ENCODE measurements at places on chromosomes 7 and 10. TPM values are rescaled to one million over a fixed set of nuclear protein-coding genes. Genes with fewer than 3 reads are reported as not detected.

DNA sequence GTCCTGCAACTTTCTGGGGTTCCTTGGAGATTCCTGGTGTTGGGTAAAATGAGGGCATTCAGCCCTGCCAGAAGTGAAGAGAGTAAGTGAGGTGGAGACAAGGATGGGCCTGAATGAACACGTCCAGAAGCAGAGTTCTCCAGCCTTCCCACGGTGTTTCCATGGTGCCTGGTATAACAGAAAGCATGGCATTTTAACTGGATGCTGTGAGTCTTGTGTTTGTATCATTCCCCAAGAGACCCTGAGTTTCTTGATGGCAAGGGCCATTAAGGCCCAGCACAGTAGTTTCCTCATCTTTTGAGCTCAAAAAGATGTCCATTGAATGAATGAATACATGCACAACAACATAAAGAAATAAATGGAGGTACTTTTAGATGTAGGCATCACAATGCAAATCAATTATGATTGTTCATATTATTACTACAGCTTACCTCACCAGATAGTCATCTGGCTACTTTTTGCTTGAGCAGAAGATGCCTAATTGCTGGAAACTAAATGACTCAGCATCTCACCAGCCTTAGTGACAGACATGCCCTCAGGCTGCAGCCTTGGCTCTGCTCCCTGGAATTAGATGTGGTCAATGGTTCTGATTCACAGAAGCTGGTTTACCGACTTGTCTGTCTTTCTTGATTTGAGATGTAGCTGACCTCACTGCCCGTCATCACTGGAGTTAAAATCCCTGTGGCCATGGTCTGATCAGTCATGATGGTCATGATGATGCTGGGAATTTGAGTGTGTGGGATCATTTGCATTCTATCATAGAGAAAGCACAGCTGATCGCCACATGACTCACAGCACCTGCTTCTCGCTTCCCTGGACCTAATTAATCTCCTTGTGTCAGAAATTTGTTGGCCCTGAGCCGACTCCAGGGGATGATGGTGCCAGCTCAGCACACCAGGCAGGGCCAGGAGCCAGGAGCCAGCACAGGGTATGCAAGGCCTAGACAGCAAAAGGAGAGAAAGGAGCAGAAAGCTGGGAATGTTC is 83.9 kb downstream of the CXCL12 start:
- H3K27ac ChIP-seq, result no peak overlapping the region
- no peaks in the 10 kb centered on the region for H3K4me1 ChIP-seq
- H3K36me3 ChIP-seq, result no peaks in the 10 kb centered on the region
- no peak overlapping the region for H3K4me3 ChIP-seq
- peaks cover 4% of the 10 kb centered on the region for H3K27me3 ChIP-seq

- no peak overlapping the region for H3K27ac ChIP-seq
- H3K4me1 ChIP-seq, result peaks cover 35% of the 10 kb centered on the region
- peaks cover 48% of the 10 kb centered on the region for H3K27me3 ChIP-seq
- no peak for DNase-seq
These were observed 784 bp upstream of the SERPINE1 start for GRCh38 chr7:101125989-101126650.

DNA sequence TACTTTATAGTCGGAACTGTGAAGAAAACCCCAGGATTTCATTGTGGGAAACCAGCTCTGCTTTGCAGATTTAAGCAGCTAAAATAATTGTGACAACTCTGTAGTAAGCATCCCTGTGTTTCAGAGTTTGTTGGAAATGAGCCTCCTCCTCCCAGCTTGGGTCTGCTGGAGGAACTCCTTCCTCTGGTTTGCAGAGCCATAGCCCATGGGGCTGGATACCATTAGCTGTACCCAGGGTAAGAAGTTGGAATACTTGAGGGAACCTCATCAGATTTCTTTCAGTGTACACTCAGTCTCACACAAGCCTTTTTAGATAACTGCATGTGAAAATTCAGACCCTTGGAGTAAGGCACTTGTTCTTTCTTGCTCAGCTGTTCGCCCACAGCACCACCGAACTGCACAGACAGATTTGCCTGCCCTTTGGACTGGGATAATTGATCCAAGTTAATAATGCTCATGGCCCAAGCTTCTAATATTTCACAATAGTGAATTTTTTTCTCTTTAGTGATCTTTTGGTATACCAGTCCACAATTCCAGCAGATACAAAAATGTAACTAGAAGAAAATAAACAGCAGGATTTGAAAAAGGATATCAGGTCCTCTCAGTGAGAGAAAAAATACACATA is 467.4 kb upstream of the FZD8 start:
- no peaks in the 10 kb centered on the region for H3K36me3 ChIP-seq
- H3K27me3 ChIP-seq, result no peaks in the 10 kb centered on the region
- no peak overlapping the region for H3K27ac ChIP-seq
- DNase-seq, result no peak

PRPS1L1 gene
- total RNA-seq, result not detected

DNA sequence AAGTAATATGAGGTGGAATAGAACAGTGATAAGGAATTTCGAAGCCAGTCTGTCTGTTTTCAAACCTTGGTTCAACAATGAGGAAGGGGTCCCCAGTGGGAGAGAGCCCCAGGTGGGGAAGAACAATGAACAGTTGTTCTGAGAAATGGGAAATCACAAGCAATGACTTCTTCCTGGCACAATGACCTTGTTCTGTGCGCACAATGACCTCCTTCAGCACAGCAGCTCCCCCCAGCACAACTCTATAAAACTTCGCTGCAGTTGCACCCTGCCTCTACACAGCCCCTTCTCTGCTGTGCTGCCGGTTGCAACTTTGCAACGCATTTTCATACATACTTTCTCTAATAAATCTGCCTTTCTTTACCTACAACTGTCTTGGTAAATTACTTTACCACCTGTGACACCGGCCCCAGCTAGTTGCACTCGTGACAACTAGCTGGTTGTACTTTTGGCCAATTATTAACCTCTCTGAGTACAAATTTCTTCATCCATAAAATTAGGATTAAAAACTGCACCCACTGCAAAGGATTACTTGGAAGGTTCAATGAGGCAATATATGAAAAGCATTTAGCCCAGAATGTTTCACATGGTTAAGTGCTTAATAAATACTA is 40.5 kb downstream of the ASB4 start:
- H3K4me1 ChIP-seq, result no peaks in the 10 kb centered on the region
- no peak overlapping the region for H3K27ac ChIP-seq
- no peak for DNase-seq

GRCh38 chr10:76885816-76886215 is 751.8 kb downstream of the KCNMA1 start:
- H3K36me3 ChIP-seq, result no peaks in the 10 kb centered on the region
- H3K4me3 ChIP-seq, result no peak overlapping the region
- peaks cover 6% of the 10 kb centered on the region for H3K27me3 ChIP-seq
- DNase-seq, result no peak
- no peak overlapping the region for H3K27ac ChIP-seq
- no peaks in the 10 kb centered on the region for H3K4me1 ChIP-seq

DNA sequence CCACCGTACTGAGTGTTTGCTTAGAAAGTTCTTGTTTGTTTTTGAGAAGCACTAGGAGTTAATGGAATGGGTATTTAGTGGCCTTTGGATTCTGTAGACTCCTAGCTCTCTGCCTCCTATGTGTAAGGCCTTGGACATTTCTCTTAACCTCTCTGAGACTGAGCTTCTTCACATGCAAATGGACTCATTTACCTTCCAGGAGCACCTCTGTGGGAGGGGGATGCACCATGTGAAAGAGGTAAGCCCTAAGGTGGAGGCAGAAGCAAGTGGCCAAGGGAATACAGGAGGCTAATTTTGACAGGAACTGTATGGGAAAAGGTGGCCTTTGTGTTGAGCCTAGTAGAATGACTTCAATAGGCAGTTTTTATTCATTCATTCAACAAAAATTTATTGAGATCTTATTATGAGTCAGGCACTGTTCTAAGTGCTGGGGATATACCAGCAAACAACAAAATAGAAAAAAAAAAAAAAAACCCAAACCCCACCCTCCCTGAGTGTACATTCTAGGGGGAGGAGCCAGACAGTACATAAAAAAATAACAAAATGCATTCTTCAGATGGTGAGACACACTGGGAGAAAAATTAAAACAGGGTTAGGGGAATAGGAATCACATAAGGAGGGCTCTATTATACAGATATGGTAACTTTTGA is 9.2 kb upstream of the EPHA1 start:
- H3K36me3 ChIP-seq, result peaks cover 2% of the 10 kb centered on the region
- H3K4me3 ChIP-seq, result no peak overlapping the region
- H3K4me1 ChIP-seq, result peaks cover 12% of the 10 kb centered on the region
- H3K27ac ChIP-seq, result no peak overlapping the region
- no peak for DNase-seq

NPY4R gene
- not detected for total RNA-seq

DNA sequence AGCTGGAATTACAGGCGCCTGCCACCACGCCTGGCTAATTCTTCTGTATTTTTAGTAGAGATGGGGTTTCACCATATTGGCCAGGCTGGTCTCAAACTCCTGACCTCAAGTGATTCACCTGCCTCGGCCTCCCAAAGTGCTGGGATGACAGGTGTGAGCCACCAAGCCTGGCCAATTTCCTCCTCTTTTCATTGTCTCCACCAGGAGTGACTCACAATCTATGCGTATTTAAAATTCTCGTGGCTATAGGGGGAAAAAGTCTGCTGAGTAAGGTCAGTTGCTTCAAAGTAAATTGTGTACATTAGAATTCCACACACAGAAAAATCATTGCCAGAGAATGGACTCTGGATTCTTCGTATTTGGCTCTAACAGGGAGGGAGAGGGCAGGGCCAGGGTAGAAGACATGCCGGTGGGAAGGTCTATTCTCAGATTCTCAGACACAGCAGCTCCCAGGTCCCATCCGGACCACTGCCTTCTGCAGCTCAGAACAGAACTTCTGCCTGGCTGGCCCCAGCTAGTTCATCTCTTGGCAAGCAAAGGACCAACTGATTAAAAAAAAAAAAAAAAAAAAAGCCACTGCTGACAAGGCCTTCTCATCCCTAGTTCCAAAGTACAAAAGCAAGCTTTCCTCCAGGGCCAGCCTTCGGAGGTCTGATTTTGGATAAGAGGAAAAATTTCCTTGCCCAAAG is 22.2 kb downstream of the PSPH start:
- H3K27ac ChIP-seq, result no peak overlapping the region
- H3K36me3 ChIP-seq, result peaks cover 30% of the 10 kb centered on the region
- H3K4me3 ChIP-seq, result no peak overlapping the region
- no peak for DNase-seq

- H3K4me3 ChIP-seq, result no peak overlapping the region
- no peaks in the 10 kb centered on the region for H3K27me3 ChIP-seq
- H3K4me1 ChIP-seq, result no peaks in the 10 kb centered on the region
These were observed 108.7 kb downstream of the ETV1 start for GRCh38 chr7:13880789-13881188.

DNA sequence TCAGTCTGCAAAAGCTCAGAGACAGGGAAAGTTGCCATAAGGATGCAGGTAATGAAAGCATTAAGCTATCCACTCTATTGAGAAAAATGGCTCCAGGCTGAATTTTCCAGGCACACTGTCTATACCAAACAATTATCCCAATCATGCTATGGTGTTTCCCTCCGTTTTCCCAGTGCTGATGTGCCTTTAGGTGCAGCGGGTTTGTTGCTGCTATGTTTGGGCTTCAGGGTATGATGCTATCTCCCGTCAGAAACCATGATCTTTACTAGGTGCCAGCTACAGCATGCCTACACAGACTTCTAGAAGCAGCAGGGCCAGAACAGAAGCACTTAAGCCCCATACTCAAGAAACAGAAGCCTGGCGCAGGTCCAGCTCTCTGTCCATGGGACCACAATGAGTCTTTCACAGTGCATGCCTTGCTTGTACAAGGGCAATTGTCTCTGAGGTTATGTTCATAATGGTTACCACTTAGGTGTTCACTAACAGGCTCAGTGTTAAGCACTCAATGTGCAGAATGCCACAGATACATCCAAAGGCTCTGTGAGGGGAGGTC is 19.4 kb downstream of the STEAP1B start:
- no peak for DNase-seq
- no peak overlapping the region for H3K27ac ChIP-seq
- no peaks in the 10 kb centered on the region for H3K27me3 ChIP-seq
- H3K36me3 ChIP-seq, result no peaks in the 10 kb centered on the region
- peaks cover 7% of the 10 kb centered on the region for H3K4me1 ChIP-seq

NKX1-2 gene
- not detected for total RNA-seq

CALCR gene
- total RNA-seq, result not detected

- no peaks in the 10 kb centered on the region for H3K4me1 ChIP-seq
- H3K36me3 ChIP-seq, result no peaks in the 10 kb centered on the region
- no peak overlapping the region for H3K27ac ChIP-seq
- H3K27me3 ChIP-seq, result peaks cover 5% of the 10 kb centered on the region
- H3K4me3 ChIP-seq, result no peak overlapping the region
These were observed 24.1 kb downstream of the SEMA3D start for GRCh38 chr7:85162721-85163120.

STEAP1B gene
- 0.19 TPM for total RNA-seq

EBLN1 gene
- not detected for total RNA-seq

- H3K4me1 ChIP-seq, result no peaks in the 10 kb centered on the region
- H3K27ac ChIP-seq, result no peak overlapping the region
- H3K36me3 ChIP-seq, result no peaks in the 10 kb centered on the region
These were observed 33.8 kb upstream of the INPP5A start for GRCh38 chr10:132503581-132504421.

- no peak overlapping the region for H3K4me3 ChIP-seq
- H3K36me3 ChIP-seq, result no peaks in the 10 kb centered on the region
- H3K4me1 ChIP-seq, result no peaks in the 10 kb centered on the region
- H3K27me3 ChIP-seq, result no peaks in the 10 kb centered on the region
These were observed 1265.8 kb downstream of the REEP3 start for GRCh38 chr10:64786989-64787388.

- DNase-seq, result no peak
- H3K27me3 ChIP-seq, result no peaks in the 10 kb centered on the region
- peak overlapping the region; percentile 82 for H3K27ac ChIP-seq
- H3K4me1 ChIP-seq, result peaks cover 32% of the 10 kb centered on the region
These were observed 713 bp downstream of the IMMP2L start for GRCh38 chr7:111561654-111561903.

DNA sequence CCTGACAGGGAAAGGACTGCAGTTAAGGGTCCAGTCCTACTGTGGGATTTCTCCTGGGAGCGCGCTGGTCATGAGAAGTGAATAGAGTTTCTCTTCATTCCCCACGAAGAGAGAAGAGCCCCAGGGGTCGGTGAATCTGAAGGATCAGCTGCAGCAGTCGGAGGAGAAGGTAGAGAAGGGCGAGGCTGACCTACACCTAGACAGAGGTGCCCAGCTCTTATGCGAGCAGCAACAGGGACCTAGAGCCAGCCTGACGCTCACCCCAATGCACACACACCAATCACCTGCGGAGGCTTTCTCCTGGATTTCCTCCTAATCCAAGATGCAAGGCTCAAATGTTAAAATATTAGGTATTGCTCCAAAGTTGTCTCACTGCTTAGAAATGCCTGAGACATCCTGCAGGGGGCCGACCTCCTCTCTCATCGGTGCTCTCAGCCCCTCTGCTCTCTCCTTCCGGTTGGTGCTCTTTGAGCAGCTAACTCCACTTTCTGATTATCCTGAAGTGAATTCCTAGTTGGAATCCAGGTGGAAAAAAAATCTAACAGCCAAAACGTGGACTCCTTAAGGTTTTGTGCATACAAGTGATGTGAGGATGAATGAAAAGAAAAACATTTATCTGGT is 176.4 kb downstream of the AHR start:
- no peak overlapping the region for H3K4me3 ChIP-seq
- DNase-seq, result no peak
- no peak overlapping the region for H3K27ac ChIP-seq
- no peaks in the 10 kb centered on the region for H3K4me1 ChIP-seq

All from activated naive CD4-positive, alpha-beta T cell treated with anti-CD3 and anti-CD28 coated beads for 36 hours (primary cell).